ENCODE measurements at places on chromosomes 4 and X.

- no peak for DNase-seq
These were observed 2105.9 kb downstream of the ARAP2 start for GRCh38 chr4:34138385-34138784.

- no peak for DNase-seq
These were observed 423.5 kb upstream of the CTSO start for GRCh38 chr4:156377036-156377710.

- no peak for DNase-seq
These were observed 975.2 kb downstream of the STIM2 start for GRCh38 chr4:27835851-27836250.

DNA sequence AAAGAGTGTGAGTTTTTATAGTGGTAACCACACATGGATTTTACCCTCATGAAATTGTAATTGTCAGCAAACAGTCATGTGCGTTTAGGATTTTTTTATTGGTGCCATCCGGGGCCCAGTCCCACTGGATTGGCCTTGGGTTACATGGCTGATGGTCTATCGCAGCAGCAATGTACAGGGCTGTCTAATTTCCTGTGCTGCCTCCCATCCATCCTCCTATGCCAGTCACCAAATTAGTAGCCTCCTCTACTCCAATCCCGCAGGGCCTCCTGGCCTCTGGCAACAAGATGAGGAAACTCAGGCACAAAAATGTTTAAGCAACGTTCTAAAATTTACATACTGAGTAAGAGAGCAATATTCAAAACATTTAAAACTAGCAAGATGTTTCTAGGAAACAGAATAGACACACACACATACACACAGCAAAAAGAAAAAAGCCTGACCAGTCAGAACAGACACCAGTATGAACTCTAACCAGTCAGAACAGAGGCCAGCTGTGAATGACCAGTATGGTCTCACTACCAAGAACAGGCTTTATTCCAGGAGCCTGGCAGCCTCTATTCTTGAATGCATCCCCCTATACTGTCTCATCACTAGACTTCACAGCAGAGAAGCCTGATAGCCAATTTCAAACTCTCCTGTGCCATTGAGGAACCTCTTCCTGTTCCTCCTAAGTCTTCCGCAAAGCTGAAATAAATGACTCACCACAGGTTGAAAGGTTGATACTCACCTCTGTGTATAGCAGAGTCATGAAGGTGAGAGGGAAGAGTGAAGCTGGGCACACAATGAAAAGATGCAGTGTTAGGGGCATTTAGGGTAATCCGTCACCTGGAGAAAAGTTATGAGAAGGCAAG is 42.6 kb downstream of the CHRNA9 start:
- DNase-seq = no peak

DNA sequence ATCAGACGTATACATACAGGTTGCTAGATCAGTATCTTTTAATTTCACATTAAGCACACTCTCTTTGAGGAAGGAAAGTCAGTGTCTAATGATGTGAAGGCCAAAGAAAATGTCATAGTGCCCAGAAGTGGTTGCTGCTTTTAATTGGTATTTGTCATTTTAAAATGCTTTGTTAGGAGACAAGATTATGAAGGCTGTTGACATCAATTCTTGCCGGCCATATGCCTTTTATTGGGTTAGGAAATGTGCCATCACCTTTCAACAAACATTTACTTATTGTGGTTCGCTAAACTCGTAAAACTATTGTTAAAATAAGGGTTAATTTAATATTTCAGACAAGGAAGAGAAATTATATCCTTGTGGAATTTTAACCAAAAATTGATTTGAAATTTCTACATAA is 32.2 kb downstream of the NFKB1 start:
- DNase-seq = no peak

DNA sequence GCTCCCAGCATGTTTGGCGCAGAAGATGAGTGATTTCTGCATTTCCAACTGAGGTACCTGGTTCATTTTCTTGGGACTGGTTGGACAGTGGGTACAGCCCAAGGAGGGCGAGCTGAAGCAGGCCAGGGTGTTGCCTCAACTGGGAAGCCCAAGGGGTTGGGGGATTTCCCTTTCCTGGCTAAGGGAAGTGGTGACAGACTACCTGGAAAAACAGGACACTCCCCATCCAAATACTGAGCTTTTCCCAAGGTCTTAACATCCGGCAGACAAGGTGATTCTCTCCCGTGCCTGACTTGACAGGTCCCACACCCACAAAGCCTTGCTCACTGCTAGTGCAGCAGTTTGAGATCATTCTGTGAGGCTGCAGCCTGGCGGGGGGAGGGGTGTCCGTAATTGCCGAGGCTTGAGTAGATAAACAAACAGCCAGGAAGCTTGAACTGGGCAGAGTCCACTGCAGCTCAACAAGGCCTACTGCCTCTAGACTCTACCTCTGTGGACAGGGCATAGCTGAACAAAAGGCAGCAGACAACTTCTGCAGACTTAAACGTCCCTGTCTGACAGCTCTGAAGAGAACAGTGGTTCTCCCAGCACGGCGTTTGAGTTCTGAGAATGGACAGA is 307.7 kb upstream of the ARSJ start:
- DNase-seq = no peak

- no peak for DNase-seq
These were observed 10.1 kb downstream of the PSAPL1 start for GRCh38 chr4:7424553-7425111.

GRCh38 chr4:158010361-158010760 is 162.5 kb downstream of the GASK1B start:
- no peak for DNase-seq

GRCh38 chr4:185211035-185211434 is 1.6 kb downstream of the SNX25 start:
- no peak for DNase-seq

GRCh38 chrX:20116087-20116576 is 575 bp downstream of the MAP7D2 start:
- DNase-seq = no peak

- DNase-seq = no peak
These were observed 84.3 kb downstream of the TRAM1L1 start for GRCh38 chr4:117001077-117001476.

DNA sequence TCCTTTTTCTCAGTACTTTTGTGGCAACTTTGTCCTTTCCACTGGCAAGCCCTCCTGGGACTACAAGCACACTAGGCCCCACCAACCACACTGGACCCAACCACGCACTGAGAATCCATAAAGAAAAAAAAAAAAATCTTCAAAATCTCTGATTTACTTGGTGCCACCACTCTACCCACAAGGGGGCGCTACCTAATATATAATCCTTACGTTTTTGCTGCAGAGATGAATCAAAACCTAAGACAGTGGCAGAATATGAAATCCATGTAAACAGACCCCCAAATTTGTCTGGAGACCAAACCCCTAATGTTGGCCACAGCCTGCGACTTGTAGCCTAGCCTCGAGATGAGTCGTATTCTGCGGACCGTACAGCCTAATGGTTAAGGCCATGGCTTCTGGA is 63.5 kb upstream of the ARHGAP36 start:
- DNase-seq = no peak

DNA sequence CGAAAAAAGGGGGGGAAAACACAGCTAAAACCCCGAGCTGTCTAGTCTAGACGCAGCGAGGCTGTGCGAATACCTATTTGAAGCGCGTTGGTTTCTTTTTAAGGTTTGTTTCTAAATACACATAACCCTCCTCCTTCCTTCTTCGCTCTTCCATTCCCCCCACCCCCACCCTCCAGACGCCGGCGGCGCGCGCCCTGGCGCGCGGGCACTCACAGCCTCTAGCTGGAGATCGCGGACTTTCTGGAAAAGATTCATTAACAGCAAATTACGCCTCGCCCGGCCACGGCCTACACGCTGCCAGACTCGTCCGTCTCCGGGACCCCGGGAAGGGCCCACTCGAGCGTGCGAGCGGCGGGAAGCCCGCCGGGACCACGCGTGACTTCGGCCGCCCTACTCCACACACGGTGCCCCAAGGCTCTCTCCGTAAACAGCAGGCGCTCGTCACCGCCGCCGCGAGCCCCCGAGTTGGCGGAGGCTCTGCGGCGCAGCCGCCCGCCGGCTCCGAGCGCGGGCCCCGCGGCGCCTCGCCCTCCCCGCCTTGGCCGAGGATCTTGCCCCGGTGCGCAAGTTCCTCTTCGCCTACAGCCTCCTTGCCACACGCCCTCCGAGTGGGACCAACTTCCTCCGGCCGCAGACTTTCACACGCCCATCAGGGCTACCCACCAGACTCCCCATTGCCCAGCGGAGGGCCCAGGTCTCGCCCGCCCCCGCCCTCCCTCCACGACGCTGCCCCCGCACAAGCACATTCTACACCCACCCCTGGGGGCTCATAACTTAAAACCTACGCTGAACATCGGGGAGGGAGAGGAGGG is 2.0 kb downstream of the BCOR start:
- DNase-seq = no peak

- DNase-seq = no peak
These were observed 122.7 kb upstream of the STS start for GRCh38 chrX:7024850-7025249.

DNA sequence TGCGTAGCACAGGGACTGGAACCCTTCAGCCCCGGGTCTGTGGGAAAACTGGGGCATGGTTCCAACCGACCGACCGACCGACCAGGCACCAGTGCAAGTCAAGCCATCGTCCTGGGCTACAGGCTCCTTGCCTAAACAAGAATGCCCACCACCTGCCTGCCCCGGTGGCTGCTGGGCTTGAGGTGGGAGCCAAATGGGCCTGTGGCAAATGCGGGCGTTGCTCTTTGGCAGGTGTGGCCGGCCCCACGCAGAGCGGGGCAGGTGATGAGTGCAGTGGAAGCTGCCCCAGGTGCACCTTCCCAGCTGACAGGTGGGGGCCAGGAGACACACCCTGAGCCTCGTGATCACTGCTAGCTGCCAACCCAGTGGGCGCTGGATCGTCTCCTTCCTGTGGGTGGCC is 77.9 kb downstream of the MTMR1 start:
- no peak for DNase-seq

DNA sequence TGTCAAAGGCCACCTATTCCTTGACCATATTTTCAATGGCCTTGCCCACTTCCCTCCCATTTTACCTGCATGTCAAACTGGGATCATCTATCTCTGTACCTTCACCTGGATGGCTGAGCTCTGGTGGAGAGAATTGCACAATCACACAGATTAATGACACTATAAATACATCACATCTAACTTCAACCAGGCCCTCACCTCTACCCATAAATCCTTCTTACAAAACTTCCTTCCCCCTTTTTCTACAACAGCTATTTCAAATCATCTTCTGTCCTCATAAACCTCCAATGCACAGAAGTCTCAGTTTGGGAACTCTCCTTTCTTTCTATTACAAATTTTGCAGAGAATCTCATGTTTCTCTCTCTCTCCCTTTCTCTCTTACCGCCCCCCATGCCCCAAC is 9.2 kb downstream of the PALLD start:
- no peak for DNase-seq

GRCh38 chr4:1290165-1290977 is 680 bp downstream of the MAEA start:
- no peak for DNase-seq

DNA sequence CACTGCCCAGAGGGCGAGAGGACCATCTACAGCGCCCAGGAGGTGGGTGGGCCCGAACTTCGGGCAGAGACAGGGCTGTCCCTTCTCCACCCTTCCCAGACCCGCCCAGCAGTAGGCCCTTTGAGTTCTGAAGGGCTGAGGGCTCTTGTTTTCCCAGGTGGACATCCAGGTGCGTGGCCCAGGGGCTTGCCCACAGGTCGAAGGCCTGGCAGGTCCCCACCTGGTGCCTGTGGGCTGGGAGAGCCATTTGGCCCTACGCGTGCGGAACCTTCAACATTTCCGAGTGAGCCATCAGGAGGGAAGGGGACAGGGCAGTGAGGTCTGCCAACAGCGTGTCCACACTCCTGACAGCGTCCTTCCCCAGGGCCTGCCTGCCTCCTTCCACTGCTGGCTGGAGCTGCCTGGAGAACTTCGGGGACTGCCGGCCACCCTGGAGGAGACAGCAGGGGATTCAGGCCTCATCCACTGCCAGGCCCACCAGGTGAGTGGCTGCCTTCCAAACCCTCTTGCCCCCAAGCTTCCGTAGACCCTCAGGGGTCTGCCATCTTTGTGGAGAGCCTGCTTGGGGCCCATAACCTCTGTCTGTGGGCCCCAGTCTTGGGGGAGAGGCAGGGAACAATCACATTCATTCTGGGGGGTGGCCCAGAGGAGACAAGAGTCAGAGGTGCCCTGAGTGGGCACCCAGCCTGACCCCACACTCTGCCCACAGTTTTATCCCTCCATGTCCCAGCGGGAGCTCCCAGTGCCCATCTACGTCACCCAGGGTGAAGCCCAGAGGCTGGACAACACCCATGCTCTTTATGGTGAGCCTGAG is 6.8 kb downstream of the PLXNB3 start:
- no peak for DNase-seq

- no peak for DNase-seq
These were observed 117.2 kb downstream of the GATB start for GRCh38 chr4:151643564-151643963.

DNA sequence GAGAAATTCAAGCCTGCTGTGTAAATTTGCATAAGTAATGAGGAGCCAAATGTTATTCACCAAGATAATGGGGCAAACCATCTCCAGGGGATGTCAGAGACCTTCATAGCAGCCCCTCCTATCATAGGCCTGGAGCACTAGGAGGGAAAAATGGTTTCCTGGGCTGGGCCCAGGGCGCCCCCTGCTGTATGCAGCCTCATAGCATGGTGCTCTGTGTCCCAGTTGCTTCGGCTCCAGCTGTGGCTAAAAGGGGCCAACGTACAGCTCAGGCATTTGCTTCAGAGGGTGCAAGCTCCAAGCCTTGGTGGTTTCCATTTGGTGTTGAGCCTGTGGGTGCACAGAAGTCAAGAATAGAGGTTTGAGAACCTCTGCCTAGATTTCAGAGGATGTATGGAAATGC is 859.3 kb downstream of the RPA4 start:
- DNase-seq = no peak

DNA sequence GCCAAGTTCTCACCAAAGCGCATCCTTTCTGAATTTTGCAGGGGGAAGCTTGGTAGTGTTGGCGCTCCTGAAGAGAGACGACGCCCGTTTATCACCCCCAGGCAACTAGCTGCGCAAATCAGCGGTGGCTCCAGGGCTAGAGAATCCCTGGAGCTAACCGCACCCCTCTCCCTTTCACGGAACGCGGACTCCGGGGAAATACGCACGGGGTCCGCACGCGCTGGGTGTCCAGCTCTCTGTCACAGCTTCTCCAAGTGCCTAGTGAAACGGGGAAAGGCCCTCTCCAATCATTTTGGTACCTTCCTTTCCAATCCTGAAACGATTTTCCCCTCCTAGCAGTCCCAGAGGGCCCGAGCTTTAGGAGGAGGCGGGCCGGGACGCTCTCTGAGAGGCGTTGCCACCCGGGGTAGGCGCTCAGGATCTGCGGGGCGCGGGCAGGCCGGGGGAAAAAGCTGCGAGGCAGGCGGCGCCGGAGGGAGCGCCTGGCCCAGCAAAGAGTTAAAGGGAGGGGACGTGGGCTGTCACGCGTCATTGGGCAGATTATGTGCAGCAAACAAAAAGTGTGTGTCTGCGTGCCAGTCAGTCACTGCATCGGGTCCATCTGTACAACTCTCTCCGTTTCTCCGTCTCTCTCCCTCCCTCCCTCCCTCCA is at the start of gene PRDM8:
TSS of gene PRDM8 (plus strand) at position 582 of the 652 bp plus-strand sequence. CDS start 2,578 bp downstream, outside the sequence.
- DNase-seq = no peak
